IMR-90 (cell line): ENCODE measurements at places on chromosomes 5 and 9. TPM values are rescaled to one million over a fixed set of nuclear protein-coding genes. Genes with fewer than 3 reads are reported as not detected.

GRCh38 chr5:65482296-65482735 is 596 bp upstream of the ADAMTS6 start:
- DNase-seq, result peak; percentile 58

DNA sequence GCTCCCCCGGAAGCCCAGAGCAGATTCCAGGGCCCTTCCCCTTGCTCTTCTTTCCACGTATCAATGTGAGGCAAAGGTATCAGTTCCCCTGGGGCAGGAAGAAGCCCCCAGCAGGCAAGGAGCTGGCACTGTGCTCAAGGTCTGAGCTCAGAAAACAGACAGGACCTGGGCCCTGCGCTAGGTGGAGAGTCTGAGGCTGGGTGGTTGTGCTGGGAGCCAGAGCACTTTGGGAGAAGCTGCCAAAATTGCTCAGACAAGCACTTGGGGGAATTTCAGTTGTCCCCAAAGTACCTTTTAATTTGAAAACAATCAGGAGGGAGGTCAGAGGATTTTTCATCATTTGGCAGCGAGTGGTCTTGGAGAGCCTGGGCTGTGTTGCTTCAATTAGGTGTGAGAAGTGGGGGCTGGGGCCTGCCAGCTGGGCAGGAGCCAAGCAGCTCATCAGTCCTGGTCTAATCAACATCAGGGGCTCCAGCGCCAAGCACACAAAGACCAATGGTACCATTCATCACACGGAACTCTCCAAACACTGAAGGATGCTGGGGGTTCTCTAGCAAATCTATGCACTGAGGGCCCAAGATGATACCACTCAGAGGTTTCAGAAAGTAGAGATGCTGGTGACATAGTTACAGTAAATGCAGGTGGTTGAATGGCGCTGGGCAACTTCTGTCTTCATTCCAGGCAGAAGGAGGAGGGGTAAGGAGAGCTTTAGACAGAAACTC is 176.5 kb downstream of the SNX18 start:
- no peak for DNase-seq

GRCh38 chr5:171609806-171610452 is 175.7 kb upstream of the SMIM23 start:
- DNase-seq, result no peak

DNA sequence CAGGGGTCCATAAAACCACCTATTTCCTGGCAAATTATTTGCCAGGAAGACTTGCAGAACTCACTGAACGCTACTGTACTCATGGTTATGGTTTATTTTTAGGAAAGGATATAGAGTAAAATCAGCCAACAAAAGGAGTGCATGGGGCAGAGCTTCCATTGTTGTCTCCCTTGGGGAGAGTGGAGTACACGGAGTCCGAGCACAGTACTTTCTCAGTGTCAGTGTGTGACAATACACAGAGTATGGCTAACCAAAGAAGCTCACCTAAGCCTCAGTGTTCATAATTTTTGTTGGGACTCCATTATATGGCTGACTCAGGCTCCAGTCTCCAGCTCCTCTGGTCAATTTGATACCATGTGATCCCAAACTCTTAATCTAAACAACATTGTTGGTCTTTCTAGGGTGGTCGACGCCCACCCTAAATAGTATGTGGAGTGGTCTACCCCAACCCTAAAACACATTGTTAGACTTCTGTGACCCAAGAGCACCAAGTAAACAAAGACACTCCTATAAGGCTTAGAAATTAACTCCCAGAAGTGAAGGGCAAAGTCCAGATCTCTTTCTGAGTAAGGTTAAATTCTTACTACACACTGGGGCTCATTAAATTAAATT is 74.9 kb downstream of the SLC44A1 start:
- DNase-seq, result no peak

- no peak for DNase-seq
Measured at GRCh38 chr5:4571248-4571948, 568.7 kb upstream of the ADAMTS16 start.

ICE1 gene
- total RNA-seq, result 18.5 and 26.7 TPM in 2 replicates

PROB1 gene
- total RNA-seq, result under 0.01 TPM in 2 replicates

PKD2L2 gene
- not detected in 2 replicates for total RNA-seq

FGFR4 gene
- total RNA-seq, result 0.90 and 1.7 TPM in 2 replicates

CBY3 gene
- total RNA-seq, result 0.18 TPM in 1 of 2 replicates, not detected in the other
